Astrocyte of the cerebellum (primary cell): ENCODE measurements at places on chromosomes 6 and 20.
A peak's percentile ranks its signal among the peaks of the same experiment; 100 is the strongest.

- DNase-seq, result peak; percentile 36
Observed at GRCh38 chr6:12420626-12421025, 130.5 kb downstream of the EDN1 start.

GRCh38 chr6:112253841-112254816, at the start of gene LAMA4:
LAMA4 (minus strand) TSS chr6:112254567; CDS start chr6:112254150, 417 bp downstream.
- no peak for DNase-seq

DNA sequence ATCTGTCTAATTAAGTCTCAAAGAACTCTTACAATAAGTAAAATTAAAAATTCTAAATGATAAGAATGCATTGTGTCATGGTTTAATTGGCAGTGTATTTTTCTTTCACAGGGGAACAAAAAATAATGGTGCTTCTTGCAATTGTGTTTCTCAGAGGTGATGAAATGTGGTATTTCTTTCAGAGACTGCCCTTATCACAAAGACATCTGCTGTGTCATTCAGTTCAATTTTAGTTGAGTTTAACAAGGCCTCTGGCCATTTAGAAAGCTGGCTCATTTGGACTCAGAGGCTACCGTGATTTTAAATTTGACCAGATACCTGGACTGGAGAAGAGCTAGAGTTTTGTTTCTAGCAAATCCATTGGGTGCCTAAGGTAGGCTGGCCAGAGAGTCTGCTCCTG, 23.6 kb upstream of the ZNF831 start:
- no peak for DNase-seq

- no peak for DNase-seq
Observed at GRCh38 chr6:111720931-111721496, 115.3 kb upstream of the TRAF3IP2 start.

- DNase-seq, result no peak
Observed at GRCh38 chr6:160791981-160792418, 90.0 kb downstream of the PLG start.

- no peak for DNase-seq
Observed at GRCh38 chr20:50191544-50192363, 1.1 kb downstream of the CEBPB start.

DNA sequence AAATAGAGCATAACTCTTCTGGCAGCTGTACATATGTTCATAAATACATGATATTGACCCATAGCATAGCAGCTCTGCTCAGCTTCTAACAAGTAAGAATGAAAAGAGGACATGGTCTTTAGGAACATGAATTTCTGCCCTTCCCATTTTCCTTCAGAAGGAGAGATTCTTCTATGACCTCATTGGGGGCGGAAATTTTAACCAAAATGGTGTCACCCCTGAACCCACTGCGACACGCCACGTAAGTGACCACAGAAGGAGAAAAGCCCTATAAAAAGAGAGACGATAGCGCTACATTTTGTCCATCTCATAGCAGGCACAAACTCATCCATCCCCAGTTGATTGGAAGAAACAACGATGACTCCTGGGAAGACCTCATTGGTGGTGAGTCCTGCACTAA, at the start of gene IL17A:
Gene IL17A, plus strand, starts transcription at position 301 of the 400 bp plus-strand sequence. Its CDS starts 57 bp downstream, at position 358.
- no peak for DNase-seq

- no peak for DNase-seq
Observed at GRCh38 chr6:210104-210456, 82.2 kb upstream of the DUSP22 start.

- no peak for DNase-seq
Observed at GRCh38 chr20:3000852-3001523, 42.4 kb upstream of the GNRH2 start.

- DNase-seq, result no peak
Observed at GRCh38 chr6:27873021-27873940, 38.9 kb downstream of the OR2B2 start.

GRCh38 chr20:5001174-5002076, at the start of gene SLC23A2:
SLC23A2 (minus strand) TSS chr20:5001510; CDS start chr20:4932562, 68,948 bp downstream.
- DNase-seq, result no peak
